ENCODE measurements at places on chromosomes 12 and 14.

DNA sequence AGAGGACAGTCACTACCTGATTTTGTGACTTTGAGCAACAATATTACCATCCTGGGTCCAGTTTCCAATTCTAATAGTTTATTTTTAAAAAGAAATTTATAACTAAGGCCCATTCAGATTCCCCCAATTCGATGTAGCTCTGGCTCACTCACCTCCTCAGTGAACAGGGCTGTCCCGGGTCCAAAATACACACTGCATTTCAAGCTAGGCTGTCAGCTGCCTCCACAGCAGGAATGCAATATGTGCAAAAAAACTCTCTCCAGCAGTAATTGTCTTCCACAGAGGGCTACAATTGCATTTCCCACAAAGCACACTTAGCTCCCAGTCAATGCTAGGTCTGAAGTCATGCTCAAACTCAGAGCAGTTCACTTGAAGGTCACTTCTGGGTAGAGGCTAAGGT is 39.3 kb upstream of the ZNF641 start:
- DNase-seq, result no peak

DNA sequence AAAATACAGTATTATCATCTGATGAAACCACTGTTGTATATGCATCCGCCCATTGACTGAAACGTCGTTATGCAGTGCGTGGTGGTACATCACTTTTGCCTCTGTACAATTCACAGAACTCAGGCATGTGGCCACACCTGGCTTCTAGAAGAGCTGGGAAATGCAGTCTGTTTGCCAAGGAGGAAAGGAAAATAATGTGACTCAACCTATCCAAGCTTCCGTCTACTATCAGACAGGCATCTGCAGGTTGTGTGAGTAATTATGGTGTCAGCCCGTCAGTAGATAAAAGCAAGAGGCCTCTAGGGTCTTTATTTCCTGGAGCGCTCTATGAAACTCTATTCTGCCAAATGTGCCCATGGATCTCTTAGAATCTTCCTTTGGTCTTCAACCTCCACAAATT is 111.6 kb downstream of the BBS10 start:
- DNase-seq, result no peak

GRCh38 chr14:85974602-85975001 is 444.7 kb downstream of the FLRT2 start:
- no peak for DNase-seq

- DNase-seq, result no peak
Measured at GRCh38 chr14:105187935-105188524, 6.9 kb upstream of the NUDT14 start.

DNA sequence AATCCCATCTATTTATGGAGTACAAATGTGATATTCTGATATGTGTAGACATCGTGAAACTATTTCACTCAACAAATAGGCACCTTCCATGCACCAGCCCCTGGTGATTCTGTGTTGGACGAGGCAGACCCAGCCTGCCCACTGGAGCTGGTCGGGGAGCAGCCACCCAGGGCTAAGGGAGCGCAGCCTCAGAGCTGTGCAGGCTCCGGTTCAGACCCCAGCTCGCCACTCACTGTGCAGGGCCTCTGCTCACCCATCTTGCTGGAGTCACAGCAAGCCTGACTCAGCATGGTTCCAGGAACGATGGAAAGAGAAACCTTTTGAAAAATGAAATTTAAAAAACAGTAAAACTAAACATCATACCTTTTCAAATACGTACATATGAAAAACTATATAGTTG is 52.3 kb upstream of the BCL11B start:
- no peak for DNase-seq

- DNase-seq, result peak; percentile 79
Measured at GRCh38 chr12:57837864-57838562, 8.5 kb downstream of the CTDSP2 start.

DNA sequence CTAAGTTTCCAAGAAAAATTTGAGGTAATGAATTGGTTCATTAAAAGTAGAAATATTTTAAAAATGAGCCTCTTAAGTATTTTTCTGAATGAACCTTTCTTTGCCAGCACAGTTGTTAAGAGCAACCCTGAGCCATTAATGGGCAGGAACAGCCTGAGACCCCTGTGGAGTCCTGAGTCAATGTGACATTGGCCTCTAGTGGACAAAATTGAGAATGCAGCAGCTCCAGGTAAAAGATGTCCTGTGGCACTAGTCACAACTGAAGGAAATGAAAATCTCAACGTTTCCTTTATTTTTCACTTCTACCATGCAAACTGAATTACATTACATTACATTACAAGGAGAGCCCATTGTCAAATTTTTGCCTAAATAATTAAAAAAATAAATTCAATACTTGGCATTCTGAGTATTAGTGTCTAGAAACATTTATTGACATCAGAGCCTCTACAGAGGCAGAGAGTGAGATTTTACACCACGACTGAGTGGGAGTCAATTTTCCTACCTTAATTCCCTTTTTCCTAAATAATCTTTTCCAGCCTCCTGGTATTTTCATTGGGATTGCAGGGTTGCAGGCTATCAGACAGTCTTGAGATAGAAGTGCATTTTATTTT is 135.7 kb downstream of the PPM1H start:
- DNase-seq, result peak; percentile 97

DNA sequence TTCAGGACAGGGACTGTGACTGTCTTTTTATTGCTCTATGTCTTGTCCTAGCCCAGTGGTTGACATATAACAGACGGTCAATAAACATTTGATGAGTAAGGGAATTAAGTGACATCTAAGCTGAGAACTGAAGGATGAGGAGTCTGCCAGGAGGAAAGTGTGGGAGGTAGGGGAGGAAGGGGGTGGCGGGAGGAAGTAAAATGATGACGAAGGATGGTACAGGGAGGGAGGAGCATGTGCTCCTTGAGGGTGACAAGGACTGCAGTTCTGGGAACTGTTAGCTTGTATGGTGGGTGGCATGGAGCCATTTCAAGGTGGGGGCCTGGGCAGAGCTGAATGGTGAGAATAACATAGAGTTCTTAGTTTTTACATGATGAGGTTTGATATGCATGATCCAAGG is 64.4 kb downstream of the RGS6 start:
- no peak for DNase-seq

DNA sequence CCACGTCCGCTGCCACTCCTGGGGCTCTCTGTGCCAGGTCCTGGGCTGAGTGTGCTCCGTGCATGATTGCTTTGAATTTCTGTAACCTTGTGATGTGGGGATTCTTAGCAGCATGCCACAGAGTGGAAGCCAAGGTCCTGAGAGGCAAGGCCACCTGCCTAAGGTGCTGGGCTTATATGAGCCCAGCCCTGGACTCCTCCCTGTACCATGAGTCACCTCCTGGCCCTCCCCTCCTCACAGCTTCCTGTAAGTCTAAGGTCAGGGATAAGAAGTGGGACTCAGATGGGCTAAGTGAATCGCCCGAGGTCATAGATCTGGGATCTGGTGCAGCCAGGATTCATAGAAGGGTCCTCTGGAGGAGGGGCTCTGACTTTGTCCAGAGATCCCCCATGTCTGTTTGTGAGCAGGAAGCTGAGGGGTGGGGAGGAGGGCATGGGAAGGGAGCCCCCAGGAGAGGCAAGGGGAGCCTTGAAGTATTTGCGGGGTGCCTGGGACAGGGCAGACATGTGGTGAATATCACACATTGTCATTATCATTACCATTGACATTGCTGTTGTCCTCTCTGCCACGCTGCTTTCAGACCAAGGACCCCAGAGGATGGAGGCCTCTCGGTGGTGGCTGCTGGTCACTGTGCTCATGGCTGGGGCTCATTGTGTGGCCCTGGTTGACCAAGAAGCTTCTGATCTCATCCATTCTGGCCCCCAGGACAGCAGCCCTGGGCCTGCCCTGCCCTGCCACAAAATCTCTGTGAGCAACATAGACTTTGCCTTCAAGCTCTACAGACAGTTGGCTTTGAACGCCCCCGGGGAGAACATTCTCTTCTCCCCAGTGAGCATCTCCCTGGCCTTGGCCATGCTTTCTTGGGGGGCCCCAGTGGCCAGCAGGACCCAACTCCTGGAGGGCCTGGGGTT is 28.8 kb downstream of the SERPINA3 start:
- no peak for DNase-seq

GRCh38 chr12:98674841-98675240 is 29.8 kb downstream of the APAF1 start:
- DNase-seq, result no peak

DNA sequence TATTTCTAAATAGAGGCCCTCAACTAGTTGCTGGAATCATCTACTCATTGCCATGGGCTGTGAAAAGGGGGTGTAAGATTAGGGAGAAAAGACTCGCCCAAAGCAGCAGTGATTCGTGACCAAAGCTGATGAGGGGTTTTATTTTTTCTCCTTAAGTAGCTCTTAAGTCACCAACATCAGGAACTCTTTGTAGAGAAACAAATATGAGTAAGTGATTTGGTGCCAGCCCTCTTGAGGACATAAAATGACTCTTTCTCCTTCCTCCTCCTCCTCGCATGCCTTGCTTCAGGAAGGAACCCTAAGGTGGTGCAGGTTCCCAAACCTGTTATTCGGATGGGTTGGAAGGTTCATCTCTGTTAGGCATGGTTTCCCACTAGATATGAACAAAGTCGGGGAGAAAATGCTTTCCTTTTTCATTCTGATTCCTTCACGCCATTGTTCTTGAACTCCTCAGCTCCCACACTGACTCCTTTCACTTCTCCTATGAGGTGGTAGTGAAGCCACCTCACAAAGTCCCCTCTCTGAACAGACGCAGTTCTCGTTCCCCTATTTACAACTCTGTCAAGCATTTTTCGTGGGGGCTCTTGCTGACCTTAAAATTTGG is 113.4 kb downstream of the ETV6 start:
- no peak for DNase-seq

- DNase-seq, result no peak
Measured at GRCh38 chr12:67391034-67391433, 121.9 kb downstream of the CAND1 start.

GRCh38 chr12:52045794-52046199 is 5.4 kb upstream of the NR4A1 start:
- DNase-seq, result no peak

DNA sequence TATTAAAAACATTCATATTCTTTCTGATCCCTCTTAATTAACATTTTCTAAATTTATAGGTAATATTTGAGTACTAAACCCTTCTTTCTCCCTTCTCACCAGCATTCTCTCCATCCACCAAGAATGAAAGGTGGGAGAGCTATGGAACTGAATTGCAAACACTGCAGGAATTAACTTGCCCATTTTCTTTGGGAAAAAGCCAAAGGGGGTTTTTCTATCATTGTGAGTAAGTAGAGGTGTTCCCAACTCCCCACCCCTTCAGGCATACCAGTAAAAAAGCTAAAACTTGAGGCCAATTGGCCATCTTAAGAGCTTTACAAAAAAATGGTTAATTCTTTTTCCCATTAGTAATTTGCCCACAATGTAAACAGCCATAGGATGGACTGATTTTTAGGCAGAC is 23.7 kb downstream of the PCNX1 start:
- DNase-seq, result no peak

- no peak for DNase-seq
Measured at GRCh38 chr14:95034788-95035187, 122.5 kb downstream of the DICER1 start.

GRCh38 chr12:6229224-6230218 is 29.3 kb downstream of the CD9 start:
- DNase-seq, result no peak

GRCh38 chr12:74171478-74171909 is 366.1 kb upstream of the ATXN7L3B start:
- no peak for DNase-seq

GRCh38 chr12:65696227-65696626 is 128.1 kb upstream of the HMGA2 start:
- no peak for DNase-seq

- DNase-seq, result peak; percentile 90
Measured at GRCh38 chr12:120314220-120314619, 12.1 kb downstream of the SIRT4 start.

- DNase-seq, result peak; percentile 11
Measured at GRCh38 chr12:23581913-23582312, 367.6 kb downstream of the SOX5 start.

GRCh38 chr12:48961331-48961730 is 4.0 kb upstream of the ARF3 start:
- DNase-seq, result no peak

DNA sequence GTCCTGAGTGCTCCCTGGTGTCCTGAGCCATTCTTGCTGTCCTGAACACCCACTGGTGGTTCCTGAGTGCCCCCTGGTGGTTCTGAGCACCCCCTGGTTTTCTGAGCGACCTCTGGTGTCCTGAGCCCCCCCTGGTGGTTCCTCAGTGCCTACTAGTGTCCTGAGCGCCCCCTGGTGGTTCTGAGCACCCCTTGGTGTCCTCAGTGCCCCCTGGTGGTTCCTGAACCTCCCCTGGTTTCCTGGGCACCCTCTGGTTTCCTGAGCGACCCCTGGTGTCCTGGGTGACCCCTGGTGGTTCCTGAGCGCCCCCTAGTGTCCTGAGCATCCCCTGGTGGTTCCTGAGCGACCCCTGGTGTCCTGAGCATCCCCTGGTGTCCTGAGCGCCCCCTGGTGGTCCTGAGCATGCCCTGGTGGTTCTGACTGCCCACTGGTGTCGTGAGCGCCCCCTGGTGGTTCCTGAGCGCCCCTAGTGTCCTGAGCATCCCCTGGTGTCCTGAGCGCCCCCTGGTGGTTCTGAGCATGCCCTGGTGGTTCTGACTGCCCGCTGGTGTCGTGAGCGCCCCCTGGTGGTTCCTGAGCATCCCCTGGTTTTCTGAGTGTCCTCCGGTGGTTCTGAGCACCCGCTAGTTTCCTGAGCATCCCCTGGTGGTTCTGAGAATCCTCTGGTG is 473.1 kb downstream of the TMEM121 start:
- peak; percentile 43 for DNase-seq

DNA sequence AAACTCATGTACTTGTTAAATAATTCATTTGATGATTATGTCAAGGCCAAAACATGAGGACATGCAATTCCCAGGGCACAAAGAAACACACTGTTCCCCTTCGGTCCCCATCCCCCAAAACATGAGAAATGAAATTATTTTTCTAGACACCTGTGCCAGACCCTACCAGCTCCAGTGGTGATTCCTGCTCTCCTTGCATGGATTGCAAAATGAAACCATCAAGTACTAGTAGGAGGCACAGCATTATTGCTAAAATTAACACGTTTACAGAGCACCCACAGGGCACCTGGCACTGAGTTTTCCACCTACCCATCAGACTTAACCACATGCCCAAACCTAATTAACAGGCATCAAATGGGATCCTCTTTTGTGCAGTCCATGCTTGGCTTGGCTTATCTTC is 76.6 kb downstream of the ZFC3H1 start:
- DNase-seq, result no peak

- DNase-seq, result no peak
Measured at GRCh38 chr12:1157046-1157445, 166.0 kb downstream of the ERC1 start.

DNA sequence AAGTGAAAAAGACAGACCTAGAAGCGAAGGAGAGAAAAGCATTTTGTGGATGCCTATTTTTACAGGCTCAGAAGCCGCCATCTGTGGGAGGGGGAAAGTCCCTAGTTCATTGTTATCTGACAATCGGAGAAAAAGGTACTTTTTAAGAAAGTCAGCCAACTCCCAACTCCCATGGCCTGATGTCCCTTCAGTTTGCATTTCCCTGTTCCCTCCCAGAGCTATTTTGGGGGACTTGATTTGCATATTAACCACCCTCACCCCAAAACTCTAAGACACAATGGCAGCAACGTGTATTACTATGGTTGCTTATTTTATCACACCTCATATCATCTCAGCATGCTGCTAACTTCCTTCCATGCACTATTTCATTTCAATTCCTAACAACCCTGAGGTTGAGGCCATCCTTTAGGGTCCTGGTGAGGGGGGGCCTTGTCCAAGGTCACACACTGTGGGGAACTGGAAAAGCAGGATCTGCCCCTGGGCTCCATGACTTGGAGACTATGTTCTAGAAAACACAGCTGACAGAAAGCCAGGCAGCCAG is 18.7 kb downstream of the HVCN1 start:
- DNase-seq, result no peak

- no peak for DNase-seq
Measured at GRCh38 chr12:124490584-124491305, 76.7 kb downstream of the NCOR2 start.

Data from GM23338 (cell line).